ENCODE measurements at places on chromosomes 2 and 18.

DNA sequence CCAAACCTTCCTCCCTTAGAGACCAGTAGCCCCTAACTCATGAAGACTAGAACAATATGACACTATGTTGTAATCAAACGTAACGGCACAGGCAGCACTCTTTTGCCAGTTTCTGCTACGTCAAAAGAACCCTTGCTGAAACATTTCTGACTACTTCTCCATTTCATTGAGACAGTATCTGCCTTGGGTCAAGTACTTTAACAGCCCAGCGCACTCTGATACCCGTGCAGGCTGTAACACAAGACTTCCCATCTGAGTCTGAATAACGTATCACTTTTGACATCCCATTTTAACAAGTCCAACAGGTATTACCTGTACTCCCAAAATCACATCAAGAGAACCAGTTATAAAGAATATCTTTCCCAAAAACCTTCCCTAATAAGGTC lies 38.4 kb downstream of the TBC1D8 start:
- no peak for DNase-seq

GRCh38 chr2:166230024-166230723 lies 102.4 kb upstream of the SCN1A start:
- no peak for DNase-seq

- no peak for DNase-seq
These were observed 64.9 kb downstream of the LPIN2 start for GRCh38 chr18:2948038-2948437.

DNA sequence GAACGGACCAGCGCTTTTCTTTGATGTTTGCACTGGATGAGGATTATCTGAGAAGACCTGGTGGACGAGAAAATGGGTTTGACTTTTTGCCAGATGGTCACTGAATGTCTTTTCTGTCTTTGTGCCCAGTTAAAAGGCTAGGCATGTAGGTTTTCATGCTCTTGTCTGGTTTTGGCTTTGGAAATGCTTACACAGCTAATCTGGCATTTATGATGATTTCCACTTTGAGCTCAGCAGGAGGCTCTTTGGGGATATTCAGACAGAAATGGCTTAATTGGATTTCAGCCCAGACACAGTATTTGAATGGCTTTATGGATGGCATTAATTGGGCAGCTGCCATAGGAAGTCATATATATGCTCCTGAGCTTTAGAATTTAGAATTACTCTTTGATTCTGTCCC lies 59.6 kb downstream of the NCK2 start:
- DNase-seq: no peak

DNA sequence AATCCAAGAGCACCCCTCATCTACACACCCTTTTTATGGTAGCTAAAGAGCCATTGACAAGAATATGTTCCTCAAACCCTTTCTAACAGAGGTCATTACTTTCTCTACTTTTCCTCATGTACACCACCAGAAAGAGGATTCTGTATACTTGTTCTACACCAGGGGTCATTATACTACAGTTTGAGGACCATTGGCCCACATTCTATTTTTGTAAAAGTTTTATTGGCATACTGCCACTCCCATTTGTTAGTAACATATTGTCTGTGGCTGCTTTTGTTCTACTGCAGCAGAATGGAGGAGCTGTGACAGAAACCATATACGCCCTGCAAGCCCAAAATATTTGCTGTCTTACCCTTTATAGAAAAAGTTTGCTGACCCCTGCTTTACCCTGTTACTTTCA lies 14.3 kb downstream of the HTR2B start:
- no peak for DNase-seq

- DNase-seq: no peak
These were observed 97.3 kb downstream of the CD8B2 start for GRCh38 chr2:106584304-106584954.

DNA sequence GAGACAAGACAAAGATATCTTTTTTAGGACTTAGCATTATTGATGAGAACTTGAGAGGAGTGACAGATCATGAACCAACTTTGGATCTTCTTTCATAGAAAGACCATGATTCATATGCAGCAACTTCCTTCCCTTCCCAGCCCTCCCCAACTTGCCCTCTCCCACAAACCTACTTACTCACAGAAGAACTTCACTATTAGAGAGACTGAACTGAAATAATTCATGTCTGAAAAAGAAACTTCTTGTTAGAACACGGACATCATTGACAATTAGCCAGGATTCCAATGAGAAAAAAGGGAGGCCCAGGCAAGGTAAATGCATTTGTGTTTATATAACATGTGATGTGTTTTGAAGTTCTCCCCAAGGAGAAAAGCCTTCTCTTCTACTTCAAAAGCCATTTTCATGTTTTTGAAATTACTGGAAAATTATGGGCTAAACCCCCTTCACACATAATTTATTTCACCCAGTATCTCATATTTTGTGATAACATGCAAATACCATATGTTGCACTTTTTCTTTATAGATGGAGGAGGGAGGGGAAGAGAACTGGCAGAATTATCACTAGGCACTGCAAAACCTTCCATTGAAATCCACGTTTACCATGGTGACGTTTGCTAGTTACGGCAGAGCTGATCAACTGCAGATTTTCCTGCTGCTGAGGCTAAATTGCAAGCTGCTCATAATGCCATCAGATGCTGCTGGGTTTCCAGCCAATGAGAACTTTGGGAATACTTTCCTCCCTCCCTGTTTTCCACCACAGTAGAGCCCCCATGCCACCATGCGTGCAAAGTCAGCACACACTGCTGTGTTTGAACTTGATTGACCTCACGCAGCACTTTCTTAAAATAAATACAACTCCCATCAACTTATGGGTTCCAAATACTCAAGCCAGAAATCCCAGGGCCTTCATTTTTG lies 294.7 kb downstream of the MEIS1 start:
- no peak for DNase-seq

DNA sequence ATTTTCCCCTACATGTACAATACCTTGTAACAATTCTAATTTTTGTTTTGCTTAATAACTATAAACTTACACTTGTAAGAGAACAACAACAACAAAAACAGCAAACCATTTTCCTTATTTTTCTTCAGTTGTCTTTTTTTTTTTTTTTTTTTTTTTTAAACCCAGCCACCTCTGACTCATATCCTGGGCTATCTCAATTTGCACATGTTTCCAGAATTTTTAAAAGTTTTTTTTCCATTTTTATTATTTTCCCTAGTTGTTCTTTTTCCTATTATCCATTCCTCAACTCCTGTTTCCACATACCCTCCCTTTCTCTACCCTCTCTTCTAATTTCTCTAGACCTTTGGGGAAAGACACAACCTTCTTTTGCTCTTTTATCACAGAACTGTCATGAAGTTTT lies 112.5 kb downstream of the EFEMP1 start:
- DNase-seq: no peak

- DNase-seq: no peak
These were observed 277.6 kb downstream of the PHLPP1 start for GRCh38 chr18:62992877-62993365.

DNA sequence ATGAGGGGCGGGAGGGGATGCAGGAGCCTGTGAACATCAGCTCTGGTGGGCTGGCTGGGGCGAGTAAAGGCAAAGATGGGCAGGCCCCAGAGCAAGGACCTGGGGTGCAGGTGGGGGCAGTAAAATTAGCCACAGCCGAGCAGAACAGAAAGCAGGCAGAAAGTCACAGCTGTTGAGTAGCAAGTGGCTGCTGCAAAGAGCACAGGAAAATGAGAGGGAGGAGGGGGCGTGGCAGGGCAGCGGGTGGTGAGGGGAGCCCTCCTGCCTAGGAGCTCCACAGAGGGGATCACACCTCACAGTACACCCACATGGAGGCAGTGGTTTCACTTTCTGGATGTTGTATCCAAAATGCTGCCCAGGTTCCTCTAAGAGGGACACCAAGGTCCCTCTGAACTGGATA lies 79.6 kb downstream of the LBH start:
- DNase-seq: no peak

GRCh38 chr2:225103737-225104141 lies 61.5 kb upstream of the DOCK10 start:
- no peak for DNase-seq

Measured in stimulated activated CD4-positive, alpha-beta T cell treated with anti-CD3 and anti-CD28 coated beads, Interleukin-12 subunit alpha, Interleukin-12 subunit beta, amount 100 ng/mL, for 24 hours (primary cell).